ENCODE measurements at places on chromosomes 5 and 9.
A peak's percentile ranks its signal among the peaks of the same experiment; 100 is the strongest.

DNA sequence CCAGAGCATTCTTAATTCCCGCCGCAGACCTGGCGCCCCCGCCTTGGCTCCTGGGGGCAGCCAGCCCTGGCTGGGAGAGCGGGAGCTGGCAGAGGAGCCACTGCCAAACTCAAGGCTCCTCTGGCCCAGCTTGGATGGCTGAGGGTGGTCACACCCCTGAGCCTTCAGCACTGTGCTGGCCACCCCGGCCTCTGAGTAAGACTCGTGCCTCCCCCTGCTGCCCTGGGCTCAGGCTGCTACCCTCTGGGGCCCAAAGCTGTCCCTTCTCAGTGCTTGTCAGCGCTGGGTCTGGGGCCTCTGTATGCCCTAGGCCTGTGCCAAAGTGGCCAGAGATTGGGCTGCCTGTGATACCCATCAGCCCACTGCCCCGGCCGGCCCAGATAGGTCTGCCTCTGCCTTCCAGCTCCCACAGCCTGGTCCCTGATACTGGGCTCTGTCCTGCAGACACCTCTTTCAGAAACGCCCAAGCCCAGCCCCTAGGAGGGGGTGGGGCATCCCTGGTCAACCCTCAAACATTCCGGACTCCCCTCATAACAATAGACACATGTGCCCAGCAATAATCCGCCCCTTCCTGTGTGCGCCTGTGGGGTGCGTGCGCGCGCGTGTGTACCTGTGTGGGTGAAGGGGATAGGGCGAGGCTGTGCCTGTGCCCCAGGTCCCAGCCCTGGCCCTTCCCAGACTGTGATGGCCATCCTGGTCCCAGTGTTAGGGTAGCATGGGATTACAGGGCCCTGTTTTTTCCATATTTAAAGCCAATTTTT is 4.4 kb upstream of the PRR7 start:
- no peak for DNase-seq

- DNase-seq = no peak
These were observed 54.4 kb downstream of the GNAQ start for GRCh38 chr9:77977210-77977611.

GRCh38 chr5:147858565-147858964 is 19.9 kb upstream of the SCGB3A2 start:
- no peak for DNase-seq

DNA sequence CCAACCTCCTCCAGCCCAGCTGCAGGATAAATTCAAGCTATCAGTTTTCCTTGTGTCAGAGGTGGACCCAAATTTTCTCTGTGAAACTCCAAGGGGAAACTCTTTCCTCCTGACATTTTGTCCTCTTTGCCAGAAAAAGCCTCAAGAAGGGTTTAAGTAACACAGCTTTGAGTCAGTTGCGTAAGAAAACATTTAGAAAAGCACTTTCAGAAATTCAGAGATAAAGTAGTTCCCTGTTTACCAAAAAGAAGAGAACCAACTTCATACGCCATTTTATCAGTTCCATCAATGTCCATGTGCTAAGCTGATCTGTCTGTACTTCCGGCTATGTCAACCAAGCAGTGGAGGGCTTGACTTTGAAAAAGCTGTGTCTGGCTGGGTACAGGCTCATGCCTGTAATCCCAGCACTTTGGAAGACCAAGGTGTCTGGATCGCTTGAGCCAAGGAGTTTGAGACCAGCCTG is 19.9 kb upstream of the SUSD1 start:
- no peak for DNase-seq

DNA sequence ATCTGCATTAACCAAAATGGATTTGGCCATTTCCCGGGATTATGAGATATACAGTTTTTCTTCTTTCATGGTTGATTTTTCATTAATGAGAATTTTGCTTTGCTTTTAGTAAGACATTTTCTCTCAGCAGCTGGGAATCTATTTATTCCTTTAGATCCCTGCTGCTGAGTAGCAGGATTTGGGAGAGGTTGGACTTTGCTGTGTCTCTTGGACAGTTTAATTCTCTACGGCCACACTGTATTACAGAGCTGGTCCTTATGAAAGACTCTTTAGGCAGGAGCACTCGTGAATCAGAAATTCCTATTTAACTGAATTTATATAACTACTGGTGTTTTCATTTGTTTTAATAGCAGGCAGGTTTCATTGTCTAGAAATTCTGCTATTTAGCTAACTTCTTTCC is 1.6 kb downstream of the UNC13B start:
- DNase-seq = no peak

GRCh38 chr5:137699336-137700281 is 36.3 kb downstream of the KLHL3 start:
- no peak for DNase-seq

GRCh38 chr9:111975709-111976108 is 79.1 kb downstream of the UGCG start:
- no peak for DNase-seq

DNA sequence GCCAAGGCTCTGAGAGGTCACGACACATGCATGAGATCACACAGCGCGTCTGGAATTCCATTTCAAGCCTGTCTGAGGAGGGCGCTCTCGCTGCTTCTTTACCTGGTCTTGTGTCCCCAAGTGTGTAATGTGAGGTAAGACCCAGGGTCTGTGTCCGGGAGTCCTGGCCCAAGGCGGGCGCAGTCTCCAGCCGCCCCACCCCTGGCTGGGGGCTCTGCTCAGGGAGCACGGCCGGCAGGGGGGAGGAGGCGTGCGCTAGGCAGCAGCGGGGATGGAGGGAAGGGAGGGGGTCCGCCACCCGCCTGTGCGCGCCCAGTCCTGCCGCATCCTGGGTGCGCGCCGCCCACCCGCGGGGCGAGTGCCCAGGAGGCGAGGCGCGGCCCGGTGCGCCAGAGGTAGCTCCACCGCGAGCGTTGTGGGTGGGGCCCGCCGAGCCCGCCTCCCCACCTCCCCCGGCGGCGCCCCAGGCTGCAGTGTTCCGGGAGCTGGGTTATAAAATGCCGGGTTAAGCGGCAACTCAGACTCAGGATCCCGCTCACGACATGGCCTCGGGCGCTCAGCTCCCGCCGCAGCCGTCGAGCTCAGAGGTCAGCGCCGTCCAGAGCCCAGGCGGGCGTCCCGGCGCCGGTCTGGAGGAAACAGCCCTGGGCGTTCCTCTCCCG is at the start of gene CCNI2:
TSS of gene CCNI2 (plus strand) at position 473 of the 662 bp plus-strand sequence. CDS start at position 543, 70 bp downstream.
- DNase-seq = peak; percentile 31

- DNase-seq = no peak
These were observed 31.0 kb upstream of the GNA14 start for GRCh38 chr9:77679088-77679487.

DNA sequence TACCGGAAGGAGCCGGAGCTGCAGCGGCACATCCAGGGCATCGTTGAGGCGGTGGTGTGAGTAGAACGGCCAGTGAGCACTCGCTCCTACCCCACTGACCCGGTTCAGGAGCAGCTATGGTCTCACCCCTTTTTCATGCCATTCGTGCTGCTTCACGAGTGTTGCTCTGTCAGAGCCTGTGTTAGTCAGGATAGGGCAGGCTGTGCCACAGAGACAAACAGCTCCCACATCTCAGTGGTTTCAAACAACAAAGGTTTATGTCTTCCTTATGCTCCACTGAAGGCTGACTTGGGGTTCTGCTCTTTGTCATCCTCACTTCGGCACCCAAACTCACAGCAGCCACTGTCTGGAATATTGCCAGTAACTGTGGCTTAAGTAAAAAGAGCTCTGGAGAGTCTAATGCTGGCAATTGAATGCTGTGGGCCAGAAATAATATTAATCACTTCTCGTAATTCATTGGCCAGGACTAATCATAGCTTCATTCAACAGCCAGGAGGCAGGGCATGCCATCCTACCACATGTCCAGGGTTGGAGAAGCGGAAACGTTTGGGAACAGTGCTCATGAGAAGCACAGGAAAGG is 28.4 kb downstream of the ARHGEF37 start:
- no peak for DNase-seq

DNA sequence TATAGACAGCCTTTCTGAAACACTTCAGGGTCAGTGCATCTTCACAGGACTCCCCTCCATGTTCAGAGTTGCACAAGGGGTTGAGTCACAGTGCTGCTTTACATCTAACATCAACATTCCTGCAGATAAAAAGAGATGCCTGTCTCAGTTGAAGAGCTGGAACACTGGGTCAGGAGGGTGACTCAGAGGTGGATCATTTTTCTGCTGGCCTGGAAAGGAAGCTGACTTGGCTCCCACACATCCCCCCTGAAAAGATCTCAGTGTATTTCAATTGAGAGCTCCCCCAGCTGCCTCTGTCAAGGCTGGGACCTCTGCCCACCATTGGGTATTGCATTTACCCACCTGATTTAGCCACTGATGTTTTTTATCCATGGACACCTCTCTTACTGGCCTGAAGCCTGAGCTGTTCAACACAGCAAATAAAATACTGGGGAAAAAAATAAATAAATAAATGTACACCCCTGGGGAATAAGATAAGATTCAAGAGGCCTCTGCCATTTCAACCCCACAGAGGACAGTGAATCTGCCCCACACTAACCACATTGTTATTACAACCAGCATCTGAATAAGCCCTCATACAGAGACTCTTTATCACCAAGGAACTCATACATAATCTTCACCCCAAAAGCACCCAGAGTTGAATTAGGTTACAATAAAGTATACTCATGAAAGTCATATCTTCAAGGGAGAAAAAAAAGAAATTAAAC is 716.4 kb downstream of the SEMA5A start:
- no peak for DNase-seq

- no peak for DNase-seq
These were observed 31.2 kb downstream of the OTP start for GRCh38 chr5:77607324-77607723.

- DNase-seq = no peak
These were observed 11.3 kb downstream of the CDKL3 start for GRCh38 chr5:134355681-134356080.

GRCh38 chr5:6606884-6607558 is 25.8 kb downstream of the NSUN2 start:
- DNase-seq = no peak

DNA sequence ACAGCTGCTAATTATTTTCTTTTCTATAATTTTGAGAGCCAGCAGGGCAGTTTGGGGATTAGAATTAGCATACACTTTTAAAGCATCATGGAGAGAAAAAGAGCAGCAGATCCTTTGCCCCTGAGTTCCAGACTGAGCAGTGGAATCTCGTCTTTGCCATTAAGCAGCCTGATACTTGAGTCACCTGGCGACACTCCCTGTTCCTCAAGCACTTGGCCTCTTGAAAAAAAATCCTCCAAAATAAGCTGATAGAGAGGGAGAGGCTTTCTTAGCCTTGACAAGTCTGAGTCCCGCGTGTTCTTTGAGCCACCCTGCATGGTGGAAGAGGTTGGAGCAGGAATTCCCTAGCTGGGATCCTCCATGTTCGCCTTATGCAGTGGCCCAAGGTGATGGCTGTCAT is 398.3 kb downstream of the IRX2 start:
- DNase-seq = no peak

DNA sequence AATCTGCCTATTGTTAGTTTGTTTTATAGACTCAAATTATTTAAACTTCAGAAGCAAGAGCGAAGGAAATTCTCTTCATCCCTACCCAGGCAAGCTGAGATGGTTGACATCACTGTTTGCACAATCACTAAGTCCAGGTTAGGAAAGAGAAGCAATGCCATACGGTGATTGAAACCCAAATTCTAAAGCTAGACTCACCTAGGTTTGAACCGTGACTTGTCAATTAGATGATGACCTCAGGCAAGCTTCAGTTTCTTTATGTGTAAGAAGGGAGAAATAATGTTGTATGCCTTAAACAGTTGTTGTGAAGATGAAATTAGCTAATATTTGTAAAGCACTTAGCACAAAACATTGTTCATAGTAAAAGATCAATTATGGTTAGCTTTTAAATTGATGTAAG is 96.5 kb upstream of the ANKRD55 start:
- DNase-seq = no peak

DNA sequence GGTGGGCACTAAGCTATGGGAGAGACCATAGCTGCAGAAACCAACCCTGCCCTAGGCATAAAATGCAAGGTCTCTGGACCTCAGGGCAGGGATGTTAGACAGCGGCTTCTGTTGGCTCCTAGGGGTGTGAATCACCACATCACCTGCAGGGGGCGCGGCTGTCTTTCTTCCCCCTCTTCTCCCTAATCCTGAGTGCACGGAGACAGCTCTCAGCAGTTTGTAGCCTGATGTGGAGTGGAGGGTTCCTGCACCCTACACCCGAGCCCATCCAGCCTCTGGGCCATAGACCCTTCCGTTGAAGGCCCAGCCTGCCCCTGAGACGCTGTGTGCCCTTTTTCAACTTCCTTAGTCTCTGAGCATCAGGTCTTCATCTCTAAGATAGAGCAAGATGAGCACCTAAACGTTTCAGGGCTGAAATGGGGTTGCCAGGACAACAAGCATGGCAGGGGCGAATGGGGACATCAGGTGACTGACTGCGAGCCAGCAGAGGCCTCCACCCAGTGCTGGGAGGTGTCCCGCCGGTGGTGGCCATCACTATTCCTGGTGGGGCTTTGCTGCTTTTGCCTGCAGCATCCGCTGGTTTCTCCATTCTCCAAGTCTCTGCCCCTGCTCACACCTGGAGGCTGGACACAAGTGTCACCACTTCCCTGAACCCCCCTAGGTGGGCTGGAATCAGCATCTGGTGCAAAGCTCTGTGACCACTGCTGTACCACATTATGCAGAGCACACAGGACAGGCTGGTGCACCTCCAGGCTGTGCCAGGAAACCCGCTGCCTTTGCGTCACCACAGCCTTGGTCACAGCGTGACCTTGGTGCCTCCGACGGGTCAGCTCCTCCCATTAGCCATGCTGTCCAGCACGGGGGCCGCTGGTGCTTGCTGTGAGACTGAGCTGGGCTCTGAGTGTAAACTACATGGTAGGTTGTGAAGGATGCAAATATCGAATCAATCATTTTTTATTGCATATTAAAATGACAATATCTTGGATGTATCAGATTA is 2.5 kb upstream of the SEC16A start:
- peak; percentile 74 for DNase-seq

DNA sequence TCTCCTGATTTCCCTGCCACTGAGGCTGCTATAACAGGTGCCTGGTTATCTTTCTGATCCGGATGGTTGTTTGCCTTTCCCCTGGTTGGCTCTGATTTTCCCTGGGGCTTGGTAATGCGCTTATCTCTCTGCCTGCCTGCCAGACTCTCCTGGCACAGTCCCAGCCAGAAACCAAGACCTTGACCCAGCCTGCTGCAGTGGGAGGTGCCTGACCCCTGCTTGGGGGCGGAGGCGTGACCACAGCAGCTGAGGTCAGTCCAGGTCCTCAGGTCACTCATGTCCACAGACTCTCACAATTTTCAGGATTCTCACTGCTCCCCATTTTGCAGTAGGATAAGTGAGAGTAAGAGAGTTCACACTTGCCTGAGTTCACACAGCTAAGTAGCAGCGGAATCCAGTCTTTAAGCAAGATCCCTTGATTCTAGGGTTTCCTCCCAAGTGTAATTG is 24.4 kb upstream of the SYNPO start:
- no peak for DNase-seq

- DNase-seq = no peak
These were observed 48.2 kb upstream of the TBC1D2 start for GRCh38 chr9:98303633-98304125.
